Mammary epithelial cell (primary cell): ENCODE measurements at places on chromosomes 13 and 19. TPM values are rescaled to one million over a fixed set of nuclear protein-coding genes. Genes with fewer than 3 reads are reported as not detected.

The ZNF835 gene
- total RNA-seq: 0.17 TPM

- no peak for DNase-seq
Measured at GRCh38 chr19:40315812-40316470, 30.8 kb upstream of the AKT2 start.

GRCh38 chr13:21138561-21138960 is 37.8 kb downstream of the SKA3 start:
- no peak for DNase-seq

- DNase-seq: no peak
Measured at GRCh38 chr19:33767898-33768413, 28.7 kb upstream of the KCTD15 start.
